ENCODE measurements at places on chromosomes 3 and 15. TPM values are rescaled to one million over a fixed set of nuclear protein-coding genes. Genes with fewer than 3 reads are reported as not detected.

The LRRC31 gene
- polyA plus RNA-seq: not detected

GRCh38 chr3:124684459-124684858 lies 45.8 kb upstream of the UMPS start:
- DNase-seq: no peak

- DNase-seq: no peak
These were observed 200.2 kb upstream of the LRRC3B start for GRCh38 chr3:26422415-26422814.

DNA sequence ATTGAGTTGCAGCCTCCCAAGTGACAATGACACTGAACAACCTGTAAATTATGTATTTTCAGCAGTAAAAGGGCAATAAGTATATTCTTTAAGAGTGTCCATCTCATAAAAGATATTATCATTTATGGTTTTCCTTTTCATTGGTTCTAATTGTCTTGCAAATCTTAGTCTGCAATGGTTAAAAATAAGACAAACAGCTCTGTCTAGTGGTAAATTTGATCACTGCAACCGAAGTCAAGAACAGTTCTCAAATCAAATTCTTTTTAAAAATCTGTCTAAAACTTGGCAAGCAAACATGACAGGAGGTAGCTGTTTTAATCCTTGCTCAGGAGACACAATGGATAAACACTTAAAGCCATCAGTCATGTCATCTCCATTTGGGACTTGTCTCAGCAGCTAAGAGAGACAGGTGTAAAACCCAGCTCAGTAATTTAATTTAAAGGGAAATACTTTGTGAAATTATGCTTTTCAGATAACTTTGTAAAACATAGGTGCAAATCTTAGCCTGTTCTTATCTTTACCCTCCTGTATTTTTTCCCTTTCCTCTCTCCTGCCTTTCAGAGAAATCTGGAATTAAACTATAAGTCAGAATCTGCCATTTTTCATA lies 150.3 kb upstream of the ARHGEF26 start:
- DNase-seq: no peak

The PPARG gene
- polyA plus RNA-seq: 7.9 TPM

The TMCO5A gene
- polyA plus RNA-seq: not detected

DNA sequence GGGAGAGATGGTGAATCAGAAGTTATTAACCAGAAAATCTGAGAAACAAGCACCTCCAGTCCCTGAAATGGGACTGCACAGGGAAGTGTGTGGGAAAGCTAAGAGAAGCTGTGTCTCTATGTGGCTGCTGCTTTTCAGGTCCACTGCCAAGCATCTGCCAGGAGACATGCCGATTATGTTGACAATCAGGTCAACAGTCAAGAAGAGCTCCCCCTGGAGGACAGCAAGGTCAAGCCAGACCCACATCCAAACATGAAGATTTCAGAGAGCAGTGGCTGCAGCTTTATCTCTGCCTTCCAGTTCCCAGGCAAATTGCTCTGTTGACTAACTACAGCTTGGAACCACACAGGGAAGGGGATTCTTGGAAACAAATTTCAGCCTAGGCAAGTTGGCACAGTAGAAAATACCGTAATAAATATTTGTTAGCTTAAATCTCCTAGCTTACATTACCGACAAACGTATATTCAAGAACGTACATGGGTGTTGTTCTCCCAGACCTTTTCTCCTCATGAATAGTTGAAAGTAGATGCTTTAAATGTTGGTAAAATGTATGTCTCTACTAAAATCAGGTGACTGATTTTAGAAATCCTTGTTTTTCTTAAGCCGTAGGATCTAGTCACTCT lies 394.5 kb upstream of the RARB start:
- DNase-seq: no peak

DNA sequence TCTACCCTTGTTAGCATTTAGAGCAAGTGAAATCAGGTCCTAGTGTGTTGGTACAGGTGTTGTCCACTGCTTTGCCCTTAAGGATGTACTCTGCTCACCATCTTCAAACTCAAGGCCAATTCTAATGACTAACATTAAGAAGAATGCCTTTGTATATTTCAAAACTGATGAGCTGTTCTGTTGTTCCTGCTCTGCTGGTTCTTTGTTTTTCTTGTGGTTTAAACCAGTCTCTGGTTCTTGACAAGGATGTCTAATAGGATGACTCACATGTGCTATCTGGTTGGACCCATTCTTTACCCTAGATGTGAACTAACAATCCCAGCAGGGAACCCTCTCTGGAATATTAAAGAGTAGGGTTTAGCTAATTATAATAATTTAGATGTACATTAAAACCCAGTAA lies 17.3 kb downstream of the ABHD5 start:
- no peak for DNase-seq

- DNase-seq: no peak
These were observed 21.5 kb downstream of the CD86 start for GRCh38 chr3:122076491-122077292.

GRCh38 chr3:57929988-57930387 lies 78.2 kb upstream of the FLNB start:
- DNase-seq: no peak

DNA sequence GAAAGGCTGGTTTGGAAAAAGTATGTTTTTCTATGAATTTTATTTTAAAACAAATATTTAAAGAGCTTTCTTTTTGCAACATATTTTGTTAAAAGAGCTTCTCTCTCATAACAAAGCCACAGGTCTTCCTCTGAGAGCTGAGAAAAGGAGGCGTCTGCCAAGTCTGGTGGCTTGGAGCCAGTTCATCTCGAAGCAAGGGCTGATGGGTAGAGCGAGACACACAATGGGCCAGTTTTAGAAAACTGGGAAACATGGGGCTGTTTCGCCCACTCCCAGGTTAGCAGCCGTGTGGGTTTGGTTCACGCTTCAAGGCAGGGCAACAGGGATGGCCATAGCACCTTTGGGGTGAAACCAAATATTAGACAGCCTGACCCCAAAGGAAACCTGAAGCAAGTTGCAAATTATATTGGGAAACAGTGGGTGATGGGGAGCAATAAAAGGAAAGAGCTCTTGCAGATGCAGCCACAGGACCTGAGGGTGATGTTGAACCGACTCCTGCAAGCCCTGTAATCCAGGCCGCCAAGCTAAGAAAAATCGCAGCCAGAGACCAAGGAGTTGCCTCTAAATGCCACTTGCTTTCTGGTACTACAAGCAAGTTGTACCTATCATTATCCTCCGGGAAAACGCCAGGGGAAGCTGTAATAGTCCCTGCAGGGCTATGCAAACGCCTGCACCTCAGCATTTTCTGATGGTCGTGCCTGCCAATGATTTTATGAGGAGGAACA lies 88.4 kb upstream of the GALNT15 start:
- DNase-seq: peak; percentile 56

DNA sequence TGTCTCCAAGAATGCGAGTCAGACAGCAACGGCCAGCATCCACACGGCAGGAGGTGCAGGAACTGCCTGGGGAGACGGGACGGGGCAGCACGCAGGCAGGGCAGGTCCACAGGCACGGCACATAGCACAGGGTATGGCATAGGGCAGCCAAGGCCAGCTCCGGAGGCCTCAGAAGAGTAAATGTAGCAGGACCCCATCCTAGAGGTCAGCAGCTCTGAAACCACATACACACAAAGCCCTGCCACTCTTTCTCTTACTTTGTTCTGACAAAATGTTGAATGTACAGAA lies 26.9 kb downstream of the ZXDC start:
- DNase-seq: no peak

GRCh38 chr3:107465064-107465631 lies 57.6 kb upstream of the BBX start:
- no peak for DNase-seq

The NGLY1 gene
- 39.9 TPM for polyA plus RNA-seq

The SUSD5 gene
- 3.1 TPM for polyA plus RNA-seq

- peak; percentile 79 for DNase-seq
These were observed 574 bp downstream of the NGRN start for GRCh38 chr15:90266061-90266431.

DNA sequence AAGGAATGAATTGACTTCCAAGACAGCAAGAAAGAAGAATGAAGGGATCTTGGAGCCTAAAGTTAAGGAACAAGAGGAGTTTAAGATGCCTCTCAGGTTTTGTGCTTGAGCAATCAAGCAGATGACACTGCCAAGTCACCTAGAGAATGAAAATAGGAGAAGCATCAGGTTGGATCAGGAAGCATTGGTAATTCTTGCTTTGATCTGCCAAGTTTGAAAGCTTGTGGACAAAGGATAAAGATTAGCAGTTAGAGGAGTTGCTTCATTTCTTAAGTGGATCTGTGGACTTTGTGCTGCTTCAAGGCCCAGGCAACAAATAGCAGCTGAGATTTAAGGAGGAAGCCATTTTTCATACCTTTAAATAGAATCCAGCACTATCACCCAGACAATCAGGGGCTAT lies 35.6 kb downstream of the FRMD5 start:
- no peak for DNase-seq

The FRG2C gene
- 0.09 TPM for polyA plus RNA-seq

DNA sequence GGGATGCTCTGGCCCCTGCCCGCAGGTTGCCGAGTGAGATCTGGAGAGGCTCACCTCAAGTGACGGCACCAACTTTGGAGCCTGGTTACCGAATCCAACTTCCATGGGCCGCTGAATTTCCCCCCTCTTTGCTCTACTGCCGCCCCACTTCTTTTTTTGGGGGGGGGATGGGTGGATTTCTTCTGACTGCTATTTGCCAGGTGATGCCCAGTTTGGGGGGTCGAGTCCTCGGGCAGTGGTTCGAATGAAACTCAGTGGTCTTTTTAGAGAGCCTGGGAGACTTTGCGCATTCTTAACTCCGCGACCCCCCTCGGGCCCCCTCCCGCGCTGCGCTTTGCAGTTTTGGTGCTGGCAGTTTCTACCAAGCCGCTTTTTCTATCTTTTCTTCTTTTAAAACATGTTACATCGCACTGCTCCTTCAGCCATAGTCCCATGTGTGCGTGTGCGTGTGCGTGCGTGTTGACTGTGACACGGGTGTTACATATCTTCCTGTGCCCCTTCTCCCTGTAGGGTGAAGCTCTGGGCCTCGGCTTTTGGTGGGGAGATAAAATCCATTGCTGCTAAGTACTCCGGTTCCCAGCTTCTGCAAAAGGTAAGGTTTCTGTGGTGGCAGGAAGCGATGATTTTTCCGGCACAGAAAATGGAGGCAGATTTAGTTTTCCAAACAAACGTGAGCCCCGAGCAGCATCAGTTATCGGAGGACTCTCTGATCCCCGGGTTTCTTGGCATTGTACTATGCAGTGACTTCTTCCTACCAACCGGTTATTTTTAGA lies 837 bp downstream of the CACNA2D3 start:
- no peak for DNase-seq

- DNase-seq: no peak
These were observed 133.5 kb upstream of the STT3B start for GRCh38 chr3:31399271-31399670.

DNA sequence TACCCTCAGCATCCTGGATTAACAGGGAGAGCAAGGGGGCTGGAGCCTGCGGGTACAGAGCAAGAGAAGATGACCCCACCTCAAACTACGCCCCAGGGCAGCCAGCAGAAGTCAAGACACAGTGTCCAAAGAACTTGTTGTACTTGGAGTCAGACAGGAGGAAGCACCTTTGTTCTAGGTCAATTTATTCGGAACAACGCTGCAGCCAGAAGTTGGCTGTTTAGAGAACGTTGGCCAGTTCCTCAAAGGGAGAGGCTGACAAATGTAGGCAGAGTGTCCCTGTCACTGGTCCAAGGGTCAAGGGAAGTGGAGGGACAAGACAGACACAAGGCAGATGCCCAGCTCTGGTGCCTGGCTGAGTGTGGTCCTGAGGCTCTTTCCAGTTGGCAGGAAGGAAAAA lies 32.1 kb upstream of the PIAS1 start:
- DNase-seq: no peak

The CPEB1 gene
- 5.0 TPM for polyA plus RNA-seq

DNA sequence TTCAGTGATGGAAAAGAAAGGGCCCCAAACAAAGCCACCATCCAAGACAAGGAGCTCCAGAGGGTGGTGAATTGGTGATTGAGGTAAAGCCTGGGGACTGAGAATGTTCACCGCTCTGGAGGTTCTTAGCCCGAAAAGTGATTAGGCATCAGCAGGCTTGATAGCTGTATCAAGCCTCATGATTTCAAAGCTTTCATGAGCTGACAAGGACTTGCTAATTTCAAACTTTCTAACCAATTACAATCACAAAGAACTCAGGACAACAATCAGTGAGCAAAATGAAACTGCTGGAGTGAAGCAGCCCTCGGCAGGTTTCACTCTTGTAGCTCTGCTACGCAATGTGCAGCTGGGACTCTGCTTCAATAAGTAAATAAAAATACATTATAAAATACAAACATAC lies 391.3 kb downstream of the TIGIT start:
- no peak for DNase-seq

The TM4SF18 gene
- polyA plus RNA-seq: 13.3 TPM

The ACTC1 gene
- 1.4 TPM for polyA plus RNA-seq

- DNase-seq: no peak
These were observed 312.8 kb upstream of the TLE3 start for GRCh38 chr15:70410371-70410985.

The PATL2 gene
- 1.0 TPM for polyA plus RNA-seq

DNA sequence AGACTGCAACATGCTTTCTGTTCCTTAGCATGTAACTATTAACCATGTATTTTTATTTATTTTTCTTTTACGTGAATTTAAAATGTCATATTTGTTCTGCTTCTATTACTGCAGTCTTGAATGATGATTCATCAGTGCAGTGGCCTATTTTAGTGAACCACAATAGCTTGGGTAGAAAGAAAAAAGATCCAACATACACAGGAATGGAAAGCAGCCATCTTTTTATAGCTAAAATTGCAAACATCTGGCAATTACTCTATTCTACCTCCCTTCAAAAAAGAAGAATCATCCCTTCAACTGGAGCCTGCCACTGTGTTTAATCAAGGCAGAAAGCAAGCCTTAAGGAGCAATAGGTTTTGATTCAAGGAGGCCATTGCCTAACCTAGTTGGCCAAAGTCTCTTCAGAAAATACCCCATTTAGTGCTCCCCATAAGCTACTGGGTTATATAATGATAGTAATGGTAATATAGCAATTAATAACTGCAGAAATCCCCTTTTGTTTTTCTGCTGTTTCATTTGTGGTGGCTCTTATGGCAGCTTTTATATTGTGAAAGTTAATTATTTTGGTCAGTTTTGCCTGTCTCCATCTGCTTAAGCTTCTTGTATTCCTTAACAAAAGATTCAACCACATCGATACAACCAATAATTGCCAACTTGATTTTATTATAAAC lies 267.3 kb downstream of the LPP start:
- no peak for DNase-seq

The PTH1R gene
- 79.2 TPM for polyA plus RNA-seq

DNA sequence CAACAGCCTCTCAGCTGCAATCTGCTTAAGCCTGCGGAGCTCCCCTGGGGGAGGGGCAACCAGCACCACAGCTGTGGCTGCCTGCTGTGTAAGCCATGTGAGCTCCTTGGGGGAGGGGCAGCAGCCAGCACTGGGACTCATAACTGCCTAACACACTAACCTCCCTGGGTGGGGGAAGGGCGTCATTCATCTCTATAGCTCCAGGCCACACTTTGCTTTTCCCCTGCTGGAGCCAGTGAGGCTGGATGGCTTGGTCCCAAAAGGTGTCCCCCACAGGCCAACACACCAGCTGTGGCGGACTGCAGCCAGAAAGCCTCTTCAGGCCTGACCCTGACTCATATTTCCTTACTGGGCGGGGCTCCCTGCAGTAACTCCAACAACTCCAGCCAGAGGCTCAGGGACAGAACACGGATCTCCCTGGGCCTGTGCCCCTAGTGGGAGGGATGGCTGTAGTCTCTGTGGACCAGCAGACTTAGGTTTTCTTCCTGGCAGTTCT lies 129.8 kb downstream of the PPM1L start:
- DNase-seq: peak; percentile 47
